HT1080 (cell line): ENCODE measurements at places on chromosomes 7 and 10. TPM values are rescaled to one million over a fixed set of nuclear protein-coding genes. Genes with fewer than 3 reads are reported as not detected.

- DNase-seq, result no peak
These were observed 7.4 kb downstream of the EGFR start for GRCh38 chr7:55026086-55026790.

Gene PDZD7
- total RNA-seq, result 0.80 and 1.6 TPM in 2 replicates

Gene C7orf57
- total RNA-seq, result 1.2 TPM in 1 of 2 replicates, not detected in the other

Gene ACTL6B
- total RNA-seq, result not detected in 2 replicates

GRCh38 chr7:36062154-36062815 lies 90.8 kb upstream of the EEPD1 start:
- no peak for DNase-seq

GRCh38 chr7:100430493-100431285 lies 1.1 kb downstream of the MEPCE start:
- DNase-seq, result no peak

DNA sequence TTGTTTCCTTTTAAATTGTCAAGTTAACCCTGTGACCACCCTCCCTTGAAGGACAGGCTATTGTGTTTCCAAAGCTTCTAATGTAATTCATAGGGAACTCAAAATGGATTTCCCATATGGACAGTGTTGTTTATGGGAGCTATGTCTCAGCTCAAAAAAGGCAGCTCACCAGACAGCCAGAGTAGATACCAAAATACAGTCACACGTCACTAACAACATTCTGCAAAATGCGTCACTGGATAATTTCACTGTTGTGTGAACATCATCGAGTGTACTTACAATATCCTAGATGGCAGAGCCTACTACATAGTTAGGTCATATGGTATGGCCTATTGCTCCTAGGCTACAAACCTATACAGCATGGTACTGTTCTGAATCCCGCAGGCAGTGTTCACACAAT lies 97.4 kb downstream of the AVL9 start:
- DNase-seq, result no peak

DNA sequence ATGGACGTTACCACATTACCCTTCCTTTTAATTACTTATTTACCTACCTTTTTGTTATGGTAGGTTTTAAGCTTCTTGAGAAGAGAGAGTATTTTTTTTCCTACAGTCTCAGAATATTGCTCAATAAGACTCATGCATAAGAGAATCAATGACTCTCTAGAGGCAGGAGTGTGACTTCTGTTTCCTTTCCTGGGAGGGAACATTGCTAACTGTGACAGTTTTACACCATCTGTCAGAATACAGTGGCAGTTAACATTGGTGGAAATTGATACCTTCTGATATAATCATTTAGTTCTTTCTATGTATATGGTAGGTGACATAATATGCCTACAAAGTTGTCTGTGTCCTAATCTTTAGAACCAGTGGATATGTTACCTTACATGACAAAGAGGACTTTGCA lies 348.7 kb upstream of the POT1 start:
- DNase-seq, result no peak

DNA sequence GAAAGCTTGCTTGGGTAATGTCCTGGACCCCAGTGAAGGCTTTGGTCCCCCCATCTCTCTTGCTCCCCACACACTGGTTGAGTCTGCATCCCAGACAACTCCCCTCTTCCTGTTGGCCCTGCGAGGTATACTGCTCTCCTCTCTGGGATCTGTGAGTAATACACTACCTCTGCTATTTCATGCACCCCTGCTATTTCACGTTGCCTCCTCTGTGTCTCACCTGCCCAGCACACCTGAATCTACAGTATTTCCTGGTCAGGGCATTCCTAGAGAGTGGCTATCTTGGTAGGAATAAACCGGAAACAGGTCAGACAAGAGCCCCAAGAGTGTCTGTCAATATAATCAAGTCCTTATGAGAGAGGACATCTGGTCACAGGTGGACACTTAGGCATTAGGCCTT lies 114.3 kb upstream of the ODAD2 start:
- DNase-seq, result no peak

Gene INMT
- not detected in 2 replicates for total RNA-seq

GRCh38 chr10:85901599-85901998 lies 465.0 kb downstream of the GRID1 start:
- DNase-seq, result no peak

Gene CDC14C
- total RNA-seq, result not detected in 2 replicates

Gene OPN1SW
- total RNA-seq, result not detected in 2 replicates
